ENCODE measurements at places on chromosomes 1 and 21. TPM values are rescaled to one million over a fixed set of nuclear protein-coding genes. Genes with fewer than 3 reads are reported as not detected.

Gene NBPF26
- total RNA-seq, result 9.3 TPM

Gene GOLT1A
- total RNA-seq, result 0.47 TPM

Gene TEX38
- total RNA-seq, result not detected

Gene SMYD3
- 27.0 TPM for total RNA-seq

Gene RXFP4
- total RNA-seq, result not detected

Gene ANKRD34A
- total RNA-seq, result 0.19 TPM

Gene VWA1
- 5.1 TPM for total RNA-seq

Gene PTGER3
- total RNA-seq, result 0.57 TPM

Gene RIMS3
- 3.8 TPM for total RNA-seq

Gene OXCT2
- 2.6 TPM for total RNA-seq

Gene A3GALT2
- total RNA-seq, result not detected

Gene PDE9A
- 8.2 TPM for total RNA-seq

Gene FLG2
- total RNA-seq, result 0.05 TPM

Gene BNIPL
- total RNA-seq, result 0.52 TPM

Gene MX2
- total RNA-seq, result 32.0 TPM

Gene ACTN2
- 0.38 TPM for total RNA-seq

Gene CALML6
- total RNA-seq, result 0.47 TPM

Gene NKAIN1
- 0.19 TPM for total RNA-seq

Gene IFNLR1
- total RNA-seq, result 0.66 TPM

Gene OR2AK2
- total RNA-seq, result 0.09 TPM

All from thymus (tissue), 14 donors.